Hepatocyte (in vitro differentiated cells): ENCODE measurements at places on chromosomes 2 and 18. TPM values are rescaled to one million over a fixed set of nuclear protein-coding genes. Genes with fewer than 3 reads are reported as not detected.

SAG gene
- 0.47 TPM in 1 of 2 replicates, not detected in the other for total RNA-seq

- peak; percentile 27 for DNase-seq
These were observed 61.5 kb downstream of the EFR3B start for GRCh38 chr2:25103287-25103871.

GRCh38 chr18:58716060-58716756 lies 44.9 kb downstream of the MALT1 start:
- no peak for DNase-seq

WNT6 gene
- 7.1 and 11.3 TPM in 2 replicates for total RNA-seq

GRCh38 chr2:58032764-58033080 lies 13.9 kb upstream of the VRK2 start:
- DNase-seq = no peak
